Activated T-helper 2 cell treated with anti-CD3 and anti-CD28 coated beads, Interferon-gamma antibody, Interleukin-2, Interleukin-4, amounts not matched to agents 10 μg/mL and 5 μg/mL and 100 μg/mL, durations not matched to agents 14 hours and 24 hours and 36 hours (primary cell): ENCODE measurements at places on chromosomes 7 and 10. TPM values are rescaled to one million over a fixed set of nuclear protein-coding genes. Genes with fewer than 3 reads are reported as not detected.

The DYDC1 gene
- not detected in 2 replicates for total RNA-seq

DNA sequence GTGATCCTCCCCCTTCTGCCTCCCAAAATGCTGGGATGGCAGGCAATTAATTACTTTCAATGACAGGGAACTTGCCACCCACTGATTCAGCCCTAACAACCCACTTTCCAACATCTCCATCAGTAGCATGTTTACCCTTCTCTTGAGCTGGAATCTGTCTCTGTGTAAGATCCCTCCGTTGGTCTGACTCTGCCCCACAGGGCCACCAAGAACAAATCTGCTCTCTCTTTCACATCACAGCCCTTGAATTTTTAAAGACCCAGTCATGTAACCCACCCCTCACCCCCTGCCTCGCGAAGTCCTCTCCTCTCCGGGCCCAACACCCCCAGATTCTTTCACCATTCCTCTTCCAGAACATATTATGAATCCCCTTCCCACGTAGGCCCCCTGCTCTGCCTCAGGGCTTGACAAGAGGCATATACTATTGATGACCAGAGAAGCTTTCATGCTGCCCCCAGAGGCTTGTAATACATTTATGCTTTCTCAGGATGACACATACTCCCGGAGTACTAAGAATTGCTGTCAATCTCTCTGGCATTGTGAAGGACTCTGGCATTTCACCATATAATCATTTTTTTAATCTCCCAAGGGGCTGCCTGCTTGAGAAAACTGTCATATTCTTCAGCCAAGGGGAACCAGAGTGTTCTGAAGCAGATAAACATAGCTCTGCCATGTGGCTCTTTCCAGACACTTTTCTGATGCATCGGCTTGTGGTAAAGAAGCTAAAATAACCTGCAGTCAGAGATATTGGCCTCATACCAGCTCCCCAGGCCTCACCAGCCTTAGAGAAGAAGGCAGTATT, 179.2 kb upstream of the AUTS2 start:
- DNase-seq = no peak

DNA sequence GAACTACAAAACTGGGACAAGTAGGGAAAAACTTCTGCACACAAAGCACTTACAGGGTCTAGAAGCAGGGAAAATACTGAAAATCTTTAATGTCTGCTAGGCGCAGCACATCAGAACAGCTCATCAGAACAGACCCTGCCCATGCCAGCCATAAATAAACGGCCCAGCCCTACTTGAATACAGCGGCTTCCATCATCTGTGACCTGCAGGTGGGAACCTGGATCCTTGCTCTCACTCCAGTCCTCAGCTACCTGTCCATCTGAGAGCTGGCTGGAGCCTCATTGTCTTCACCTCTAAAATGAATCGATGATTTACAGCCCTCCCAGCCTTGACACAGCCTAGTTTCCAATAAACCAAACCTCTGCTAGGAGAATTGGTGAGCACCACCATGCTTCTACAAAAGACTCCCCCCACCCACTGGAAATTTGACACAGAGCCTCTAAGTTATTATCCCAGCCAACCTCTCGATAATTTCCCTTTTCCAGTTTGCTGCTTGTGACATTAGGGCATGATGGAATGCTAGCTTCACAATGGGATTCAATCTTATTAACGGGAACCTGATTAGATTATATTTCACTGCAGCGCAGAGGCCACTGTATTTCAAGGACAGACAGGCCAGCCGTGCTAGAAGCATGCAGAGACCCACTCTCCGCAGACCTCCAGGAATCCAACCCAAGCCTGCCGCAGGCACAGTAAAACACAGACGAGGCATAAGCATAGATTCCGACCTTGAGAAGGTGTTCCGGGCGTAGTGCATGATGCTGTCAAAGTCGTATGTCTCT, 61.6 kb upstream of the OPALIN start:
- no peak for DNase-seq

DNA sequence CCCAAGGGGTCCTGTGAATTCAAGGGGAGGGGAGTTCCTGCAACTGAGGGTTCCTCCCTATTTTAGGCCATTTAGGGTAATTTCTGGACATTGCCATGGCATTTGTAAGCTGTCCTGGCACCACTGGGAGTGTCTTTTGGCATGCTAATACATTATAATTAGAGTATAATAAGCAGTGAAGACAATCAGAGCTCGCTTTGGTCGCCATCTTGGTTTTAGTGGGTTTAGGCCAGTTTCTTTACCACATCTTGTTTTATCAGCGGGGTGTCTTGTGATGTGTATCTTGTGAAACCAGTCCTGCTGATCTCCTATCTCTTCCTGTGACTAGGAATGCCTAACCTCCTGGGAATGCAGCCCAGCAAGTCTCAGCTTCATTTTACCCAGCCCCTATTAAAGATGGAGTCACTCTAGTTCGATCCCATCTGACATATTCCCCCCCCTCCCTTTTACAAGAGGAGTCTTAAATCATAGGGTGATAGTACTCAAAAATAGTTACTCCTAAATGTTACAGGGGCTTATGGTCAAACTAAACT, 43.2 kb downstream of the SVOPL start:
- DNase-seq = no peak

The HNRNPH3 gene
- 172 and 183 TPM in 2 replicates for total RNA-seq

The COBL gene
- total RNA-seq = not detected in 2 replicates
